ENCODE measurements at places on chromosomes 7 and 10.

DNA sequence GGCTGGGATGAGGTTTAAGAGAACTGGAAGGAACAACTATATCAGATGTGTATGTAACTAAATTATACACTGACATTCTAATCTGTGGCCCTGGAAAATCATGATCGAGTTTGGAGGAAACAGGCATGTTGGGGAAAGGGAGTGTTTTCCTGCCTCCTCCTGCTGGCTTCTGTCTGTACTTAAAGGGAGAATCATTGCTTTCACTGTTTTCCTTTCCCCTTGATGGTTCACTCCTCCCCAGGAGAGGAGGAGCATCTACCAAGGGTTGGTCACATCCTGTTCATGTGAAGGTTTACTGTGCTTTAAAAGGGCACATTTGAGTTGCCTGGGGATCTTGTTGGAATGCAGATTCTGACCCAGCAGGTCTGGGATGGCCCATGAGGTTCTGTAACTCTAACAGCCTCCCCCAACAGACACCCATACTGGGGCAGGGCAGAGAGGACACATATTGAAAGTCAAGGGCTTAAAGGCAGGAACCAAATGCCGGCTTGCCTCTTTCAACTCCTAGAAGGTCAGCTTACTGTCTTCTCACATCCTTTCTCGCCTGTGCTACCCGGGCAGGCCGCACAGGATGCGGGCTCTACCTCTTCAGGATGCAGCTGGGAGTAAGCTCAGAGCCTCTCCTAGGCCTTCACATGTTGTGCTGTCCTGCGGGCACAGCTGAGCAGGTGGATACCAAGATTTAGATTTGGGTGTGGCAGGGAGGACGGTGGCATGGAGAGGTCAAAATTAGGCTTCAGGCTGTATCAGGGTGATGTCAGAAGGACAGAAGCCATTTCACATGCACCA, 694.8 kb downstream of the KCNMA1 start:
- peak; percentile 66 for DNase-seq

GRCh38 chr10:58180666-58181065, 87.0 kb downstream of the IPMK start:
- no peak for DNase-seq

GRCh38 chr10:132398566-132398991, 1.6 kb downstream of the PWWP2B start:
- DNase-seq = no peak

GRCh38 chr7:20602306-20602705, 13.2 kb upstream of the ABCB5 start:
- DNase-seq = no peak

DNA sequence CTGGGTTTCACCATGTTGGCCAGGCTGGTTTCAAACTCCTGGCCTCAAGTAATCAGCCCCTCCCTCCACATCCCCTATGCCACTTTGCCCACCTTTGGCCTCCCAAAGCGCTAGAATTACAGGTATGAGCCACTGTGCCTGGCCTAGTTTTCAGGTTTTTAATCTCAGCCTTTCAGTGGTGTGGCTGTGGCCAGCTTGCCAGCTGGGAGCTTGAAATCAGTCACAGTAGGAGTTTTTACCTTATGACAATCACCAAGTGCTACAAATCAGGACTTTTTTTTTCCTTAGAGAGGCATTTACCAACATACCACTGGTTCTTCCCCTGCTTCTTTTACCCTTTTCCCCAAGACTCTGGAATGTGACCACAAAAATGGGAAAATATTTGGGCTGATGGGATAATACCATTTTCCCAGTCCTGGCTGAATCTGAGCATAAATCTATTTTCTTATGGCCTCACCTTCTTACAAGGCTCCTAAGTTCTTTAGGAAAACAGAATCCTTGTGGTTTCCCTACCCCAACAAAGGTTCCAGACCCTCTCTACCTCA, 6.2 kb downstream of the STEAP4 start:
- DNase-seq = peak; percentile 3

- DNase-seq = no peak
Observed at GRCh38 chr10:120931423-120931822, 80.3 kb downstream of the WDR11 start.

- no peak for DNase-seq
Observed at GRCh38 chr10:62018131-62018911, 116.8 kb downstream of the ARID5B start.

DNA sequence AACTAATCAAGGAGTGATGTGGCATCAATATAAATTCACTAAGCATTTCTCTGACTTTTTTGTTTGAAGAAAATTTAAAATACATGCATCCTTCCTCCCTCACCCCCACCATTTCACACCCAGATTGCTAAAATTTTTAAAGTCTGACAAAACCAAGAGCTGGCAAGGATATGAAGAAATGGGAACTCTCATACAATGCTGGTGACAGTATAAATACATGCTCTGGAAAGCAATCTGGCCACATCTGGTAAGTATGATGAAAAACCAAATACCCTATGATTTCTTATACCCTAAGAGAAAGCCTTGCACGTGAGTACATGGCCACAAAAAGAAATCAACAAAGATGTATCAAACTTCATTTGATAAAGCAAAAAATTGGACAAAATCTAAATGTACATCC, 31.2 kb downstream of the P4HA1 start:
- no peak for DNase-seq

DNA sequence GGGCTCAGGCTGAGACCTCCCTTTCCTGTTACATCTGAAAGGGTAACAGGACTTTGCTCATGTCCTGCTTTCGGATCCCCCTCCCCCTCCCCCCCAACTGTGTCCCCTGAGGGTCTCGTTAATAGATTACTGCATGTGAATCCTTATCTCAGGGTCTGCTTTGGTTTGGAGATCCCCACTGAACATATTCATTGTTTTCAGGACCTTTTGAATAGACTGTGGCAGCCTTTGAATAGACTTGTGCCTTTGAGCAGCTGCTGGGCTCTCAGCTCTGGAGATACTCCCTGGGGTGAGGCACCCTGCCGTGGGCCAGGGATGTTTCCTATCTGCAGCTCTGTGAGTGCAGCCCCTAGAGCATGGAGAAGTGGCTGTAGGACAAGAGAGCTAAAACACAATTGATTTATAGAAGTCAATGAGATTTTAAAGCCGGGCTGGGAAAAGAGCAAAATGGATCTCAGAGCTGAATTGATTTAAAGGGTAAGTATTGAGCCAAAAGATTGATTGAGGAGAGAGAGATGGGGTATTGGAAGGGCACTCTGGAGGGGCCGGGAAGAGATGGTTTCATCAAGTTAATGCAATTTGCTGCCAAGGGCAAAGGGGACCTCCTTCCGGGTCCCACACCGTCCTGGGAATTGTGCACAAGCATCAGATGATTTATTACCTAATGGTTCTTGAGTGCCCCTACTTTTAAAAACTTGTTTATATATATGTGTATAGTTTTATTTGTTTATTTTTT, 9.9 kb downstream of the ARHGAP22 start:
- DNase-seq = no peak

DNA sequence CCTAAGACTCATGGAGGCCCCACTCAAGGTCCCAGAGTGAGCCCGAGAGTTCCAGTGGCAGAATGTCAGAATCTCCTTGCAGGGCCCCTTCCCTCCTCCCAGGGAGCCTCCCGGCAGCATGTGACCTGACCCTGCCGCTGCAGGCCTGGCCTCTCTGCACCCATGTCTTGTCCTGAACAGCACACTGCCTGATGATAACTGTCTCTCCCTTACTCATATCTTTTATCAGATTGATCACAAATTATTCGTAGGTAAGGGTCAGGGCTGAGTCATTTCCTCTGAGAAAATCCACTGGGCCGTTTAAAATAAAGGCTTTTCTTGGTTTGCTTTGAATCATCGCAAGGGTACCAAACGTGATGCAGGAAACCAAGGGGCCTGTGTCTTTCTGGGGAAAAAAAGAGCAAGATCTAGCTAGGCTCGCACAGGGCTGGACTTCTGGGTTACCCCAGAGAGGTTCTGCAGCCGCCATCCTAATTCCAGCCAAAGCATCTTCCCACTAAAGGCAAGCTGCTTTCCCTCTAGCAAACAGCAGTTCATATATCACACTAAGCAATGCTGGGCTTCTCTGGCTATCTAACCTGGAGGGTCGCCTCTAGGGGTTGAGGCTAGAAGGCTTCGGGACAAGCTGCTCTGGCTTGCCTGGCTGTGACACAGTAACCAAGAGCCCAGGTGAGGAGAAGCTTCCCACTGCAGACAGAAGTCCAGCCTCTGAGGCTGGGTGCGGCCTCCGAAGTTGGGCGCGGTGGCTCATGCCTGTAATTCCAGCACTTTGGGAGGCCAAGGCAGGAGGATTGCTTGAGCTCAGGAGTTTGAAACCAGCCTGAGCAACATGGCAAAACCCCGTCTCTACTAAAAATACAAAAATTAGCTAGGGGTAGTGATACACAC, 104.9 kb downstream of the SPDYE5 start:
- peak; percentile 80 for DNase-seq

All from HT1080 (cell line).